Activated naive CD4-positive, alpha-beta T cell treated with Interleukin-2 at 50 U/mL for 16 hours (primary cell): ENCODE measurements at places on chromosomes 2 and 18.

DNA sequence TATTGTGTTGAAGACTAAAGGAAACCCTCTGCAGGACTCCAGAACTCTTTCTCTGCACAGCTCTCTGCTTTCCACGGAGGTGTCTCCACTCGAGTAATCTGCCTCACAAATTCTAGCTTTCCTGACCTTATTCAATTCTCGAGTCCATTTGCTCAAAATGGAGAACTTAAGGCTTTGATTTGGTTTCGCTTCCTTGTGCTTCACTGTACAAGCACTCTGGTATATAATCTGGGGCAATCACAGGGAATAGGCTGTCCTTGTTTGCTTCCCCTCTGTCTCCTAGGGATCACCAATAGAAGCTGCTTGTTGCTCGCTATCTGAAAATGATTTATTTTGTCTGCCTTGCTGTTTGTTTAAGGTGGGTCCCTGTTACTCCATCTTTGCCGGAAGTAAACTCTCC is 129.1 kb upstream of the DOCK10 start:
- no peak for DNase-seq

- no peak for DNase-seq
Observed at GRCh38 chr2:201661366-201661765, 18.1 kb upstream of the TMEM237 start.

DNA sequence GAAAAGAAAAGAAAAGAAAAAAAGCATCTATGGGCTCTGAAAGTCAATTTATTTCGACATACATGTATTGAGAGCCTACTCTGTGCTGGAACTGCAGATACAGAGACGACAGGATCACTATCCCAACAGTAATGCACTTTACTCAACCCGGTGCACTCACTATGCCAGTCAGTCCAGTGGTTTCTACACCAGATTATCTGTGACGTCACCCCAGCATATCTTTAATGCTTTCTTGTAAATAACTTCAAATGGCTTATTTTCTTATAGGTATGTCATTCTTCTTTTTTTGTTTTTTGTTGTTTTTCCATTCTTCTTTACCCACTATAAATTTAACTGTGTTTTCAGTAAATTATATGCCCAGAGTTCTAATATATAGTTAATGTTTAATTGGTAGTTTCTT is 800.0 kb upstream of the FANCL start:
- DNase-seq: no peak

- no peak for DNase-seq
Observed at GRCh38 chr2:60634438-60634837, 81.0 kb upstream of the BCL11A start.

DNA sequence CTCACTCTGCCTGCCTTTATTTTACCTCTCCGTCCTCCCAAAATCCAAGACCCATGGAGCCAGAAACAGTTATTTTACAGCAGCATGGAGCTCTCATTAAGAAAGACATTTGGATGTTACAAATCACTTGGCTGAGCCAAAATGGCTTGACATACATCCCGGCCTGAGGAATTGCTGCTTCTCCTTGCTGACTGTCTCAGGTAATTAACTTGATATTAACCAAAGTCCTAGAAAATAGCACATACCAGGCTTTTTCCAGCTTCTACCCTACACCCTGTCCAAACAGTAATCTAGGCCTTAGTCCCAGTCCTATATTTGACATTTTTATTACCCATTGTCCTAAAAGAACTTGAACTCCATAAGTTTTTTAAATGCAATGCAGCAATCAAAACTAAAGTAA is 205.0 kb downstream of the TMX3 start:
- no peak for DNase-seq

DNA sequence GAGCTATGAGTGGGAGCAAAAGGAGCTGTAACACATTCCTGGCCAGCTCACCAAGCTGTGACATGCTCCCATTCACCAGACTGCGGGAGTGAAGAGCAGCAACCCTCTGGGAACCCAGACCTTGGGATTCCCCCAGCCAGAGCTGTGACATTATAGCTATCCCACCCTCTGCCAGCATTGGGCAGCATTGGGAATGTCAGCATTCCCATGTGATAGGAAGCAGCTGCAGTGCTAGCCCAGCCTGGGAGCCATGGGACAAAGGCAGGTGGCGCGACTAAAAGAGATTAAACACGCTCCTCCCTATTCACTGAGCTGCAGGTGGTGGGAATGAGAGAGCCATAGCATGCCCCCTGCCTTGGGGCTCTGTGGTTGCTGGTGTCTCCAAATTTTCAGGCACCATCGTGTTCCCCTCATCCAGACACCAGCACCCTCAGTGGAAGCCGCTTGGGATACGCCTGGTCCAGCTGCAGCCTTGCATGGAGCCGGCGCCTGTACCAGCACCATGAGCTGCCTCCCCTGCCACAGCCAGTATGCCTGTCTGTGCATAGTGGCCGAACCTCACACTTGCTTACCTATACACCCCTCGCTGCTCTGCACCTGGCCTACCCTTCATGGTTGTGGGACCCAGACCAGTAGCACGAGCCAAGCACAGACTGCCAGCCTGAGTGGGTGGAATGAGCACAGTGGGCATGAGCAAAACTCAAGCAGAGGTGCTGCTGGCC is 695.6 kb upstream of the GCFC2 start:
- DNase-seq: no peak

GRCh38 chr18:32629981-32630700 is 142.7 kb downstream of the KLHL14 start:
- no peak for DNase-seq

GRCh38 chr18:48734460-48734859 is 195.6 kb downstream of the CTIF start:
- DNase-seq: no peak

DNA sequence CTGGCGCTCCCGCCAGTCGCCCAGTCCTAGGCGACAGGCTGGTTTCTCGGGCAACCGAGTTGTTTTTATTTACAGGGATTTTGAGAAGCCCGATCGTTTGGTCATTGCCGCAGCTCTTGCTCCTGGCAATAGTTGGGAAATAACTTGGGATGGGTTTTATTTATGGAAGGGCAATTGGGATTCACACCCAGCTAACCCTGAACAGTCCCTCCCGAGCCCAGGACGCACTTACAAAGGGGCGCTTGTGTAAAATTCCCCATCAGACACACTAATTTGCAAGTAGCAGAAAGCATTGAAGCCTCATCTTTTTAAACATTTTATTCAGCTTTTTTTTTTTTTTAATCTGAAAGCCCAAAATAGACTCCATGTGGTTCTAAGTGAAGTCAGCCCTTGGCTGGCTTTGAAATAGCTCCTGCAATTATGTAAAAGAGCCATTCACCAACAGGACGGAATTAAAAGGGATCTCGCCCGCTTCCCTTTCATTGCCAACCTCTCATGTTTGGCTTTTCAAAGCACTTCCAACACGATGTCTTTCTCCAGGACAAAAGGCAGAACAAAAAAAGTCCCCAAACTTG is 3.6 kb upstream of the GBX2 start:
- DNase-seq: no peak

DNA sequence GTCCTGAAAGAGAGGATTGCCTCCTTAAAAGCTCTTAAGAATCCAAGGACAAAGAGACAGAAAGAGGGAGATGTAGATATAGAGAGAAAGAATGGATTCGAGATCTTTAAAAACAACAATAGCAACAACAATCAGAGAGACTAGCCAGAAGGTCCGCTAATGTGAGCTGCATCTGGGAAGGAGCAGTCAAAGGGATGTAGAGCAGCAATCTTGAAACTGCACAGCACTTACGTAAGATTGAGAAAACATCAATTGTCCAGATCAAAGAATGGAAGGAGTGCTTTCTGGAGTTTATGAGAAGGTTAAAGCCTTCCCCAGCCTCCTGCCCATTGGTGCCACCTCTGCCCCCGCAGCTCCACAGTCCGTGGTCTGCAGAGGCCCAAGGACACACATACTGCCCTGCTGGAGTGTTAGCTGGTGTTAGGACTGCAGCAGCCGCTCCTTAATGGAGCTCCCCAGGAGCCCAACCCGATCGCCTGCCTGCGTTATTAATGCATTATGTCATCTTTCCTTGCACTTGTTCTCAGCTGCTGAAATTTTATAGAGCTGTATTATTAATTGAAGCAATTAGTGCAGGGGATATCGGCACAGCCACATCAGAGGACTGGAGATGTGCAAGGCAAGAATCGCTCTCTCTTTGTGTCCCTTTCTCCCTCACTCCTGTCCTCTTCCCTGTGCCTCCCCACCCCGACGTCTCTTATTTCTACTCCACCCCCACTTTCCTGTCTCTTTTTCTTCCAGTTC is 94.2 kb upstream of the STPG4 start:
- DNase-seq: no peak

DNA sequence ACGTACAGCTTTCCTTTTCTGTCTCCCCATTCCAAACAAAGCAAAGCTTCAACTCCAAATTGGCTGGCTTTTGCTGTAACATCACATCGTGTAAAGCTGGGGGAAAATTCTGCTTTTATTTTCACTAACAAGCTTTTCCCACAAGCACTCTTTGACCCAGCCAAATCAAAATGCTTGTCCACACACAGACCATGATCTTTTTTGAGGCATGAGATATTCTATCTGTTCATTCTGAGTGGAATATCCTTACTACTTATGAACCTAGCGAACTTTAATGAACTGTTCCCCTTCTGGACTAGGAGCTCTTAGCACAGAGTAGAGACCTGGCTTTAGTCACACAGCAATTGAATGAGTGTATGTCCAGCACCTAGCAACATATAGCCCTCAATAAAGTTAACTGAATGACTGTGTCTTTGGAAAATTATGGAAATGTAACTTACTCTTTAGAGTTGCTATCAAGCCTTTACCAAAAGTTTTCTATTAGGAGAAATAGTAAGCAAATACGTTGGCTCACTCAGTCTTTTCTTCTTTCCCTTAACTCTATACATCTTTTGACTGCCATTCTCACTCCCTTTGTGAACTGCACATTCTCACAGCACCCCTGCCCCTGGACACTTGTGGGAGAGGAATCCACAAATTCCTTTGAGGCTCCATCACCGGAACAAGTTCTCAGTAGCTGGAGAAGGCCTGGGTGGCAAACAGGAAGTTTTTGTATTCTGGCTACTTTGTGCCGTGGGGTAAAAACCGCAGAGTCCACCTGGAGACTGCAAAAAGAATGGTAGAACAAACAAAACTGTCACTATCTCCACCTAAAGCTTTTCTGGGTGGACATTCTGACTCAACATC is 1.3 kb upstream of the UBE2E3 start:
- no peak for DNase-seq

DNA sequence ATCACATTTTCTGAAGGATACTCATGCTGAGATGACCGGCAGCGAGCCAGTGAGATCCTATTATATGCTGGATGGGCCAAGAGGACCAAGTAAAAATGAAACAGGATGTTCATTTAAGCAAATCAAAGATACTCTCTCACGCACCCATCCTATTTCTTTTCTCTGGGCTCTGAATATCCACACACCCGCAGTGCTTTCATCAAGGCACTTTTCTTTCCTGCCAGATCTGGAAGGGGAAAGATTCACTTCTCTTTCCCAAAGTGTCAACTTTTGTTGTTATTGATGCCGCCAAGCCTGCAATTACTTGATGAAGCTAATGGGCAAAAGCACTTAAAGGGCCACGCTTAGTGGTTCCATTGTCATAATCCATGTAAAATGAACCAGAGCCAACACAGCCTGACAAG is 191.9 kb upstream of the CHAC2 start:
- no peak for DNase-seq

GRCh38 chr18:34795070-34795732 is 85.1 kb downstream of the DTNA start:
- DNase-seq: no peak

DNA sequence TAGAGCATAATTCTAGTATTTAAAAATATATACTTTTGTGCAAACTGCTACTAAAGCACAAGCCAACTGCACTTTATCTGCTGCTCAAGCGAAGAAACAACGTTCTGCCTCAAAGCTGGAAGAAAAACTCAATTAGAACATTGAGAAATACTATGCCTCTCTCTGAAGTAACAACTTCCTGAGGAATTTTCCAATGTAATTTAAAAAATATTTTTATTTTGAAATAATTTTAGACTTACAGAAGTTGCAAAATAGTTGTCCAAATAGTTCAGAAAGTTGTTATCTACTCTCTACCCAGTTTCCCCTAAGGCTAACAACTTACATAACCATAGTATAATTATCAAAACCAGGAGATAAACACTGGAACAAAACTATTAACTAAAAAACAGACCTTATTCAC is 12.3 kb upstream of the POLI start:
- DNase-seq: no peak

DNA sequence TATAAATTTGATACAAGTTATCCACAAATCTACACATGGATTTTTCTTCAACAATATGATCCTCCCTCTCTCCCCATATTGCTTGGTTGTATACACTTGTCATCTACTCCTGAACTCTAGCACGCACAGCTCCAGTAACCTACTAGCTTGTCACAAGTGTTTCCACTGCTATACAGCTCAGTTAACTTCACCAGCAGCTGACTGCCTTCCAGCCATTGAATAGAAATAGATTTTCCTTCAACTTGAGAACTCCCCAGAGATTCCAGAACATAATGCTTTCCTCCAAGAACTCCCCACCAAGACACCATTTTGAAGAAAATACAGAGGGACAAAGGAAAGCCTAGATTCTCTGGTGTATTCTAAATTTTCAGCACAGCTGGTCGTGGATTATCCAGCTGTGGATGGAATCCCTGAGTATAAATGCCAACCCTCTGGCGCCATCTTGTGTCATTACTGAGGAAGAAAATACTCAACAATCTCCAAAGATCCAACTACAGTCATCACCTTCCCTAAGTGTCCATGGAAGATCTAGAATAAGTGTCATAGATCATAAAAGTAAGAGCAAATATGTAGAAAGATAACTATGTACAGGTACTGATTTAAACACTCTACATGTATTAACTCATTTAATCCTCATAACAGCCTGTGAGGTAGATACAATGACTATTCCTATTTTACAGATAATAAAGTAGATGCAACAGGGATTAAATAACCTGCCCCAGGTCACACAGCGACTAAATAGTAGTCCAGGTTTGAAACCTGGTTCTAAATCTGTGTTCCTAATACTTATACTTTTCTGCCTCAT is 156.7 kb downstream of the ARHGAP28 start:
- no peak for DNase-seq

GRCh38 chr2:225272173-225272572 is 127.3 kb upstream of the NYAP2 start:
- no peak for DNase-seq

- DNase-seq: no peak
Observed at GRCh38 chr2:108884619-108885018, 98.0 kb downstream of the CCDC138 start.

- no peak for DNase-seq
Observed at GRCh38 chr2:11022064-11022463, 110.3 kb downstream of the KCNF1 start.

DNA sequence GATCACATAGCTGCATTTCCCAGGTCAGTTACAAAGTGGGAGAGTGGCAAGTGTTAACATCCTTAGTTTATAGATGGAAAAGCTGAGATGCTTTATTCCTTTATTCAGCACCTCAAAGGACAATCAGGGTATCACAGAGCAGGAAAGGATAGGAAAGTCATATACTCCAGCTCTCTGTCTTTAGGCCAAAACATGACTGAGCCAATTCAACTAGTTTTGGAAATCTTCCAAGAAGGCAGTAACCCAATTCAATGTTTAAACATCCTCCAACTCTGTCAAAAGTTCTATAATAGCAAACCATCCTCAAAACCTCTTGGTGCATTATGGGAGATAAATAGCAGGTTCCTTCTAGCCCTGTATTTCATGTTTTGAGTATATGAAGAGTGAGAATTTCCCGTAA is 25.2 kb downstream of the CASP8 start:
- no peak for DNase-seq
